ENCODE measurements at places on chromosomes 2 and 18.

- no peak for DNase-seq
These were observed 735.2 kb downstream of the MBD2 start for GRCh38 chr18:53489266-53489665.

GRCh38 chr2:45224321-45224992 is 215.2 kb upstream of the SIX2 start:
- no peak for DNase-seq

DNA sequence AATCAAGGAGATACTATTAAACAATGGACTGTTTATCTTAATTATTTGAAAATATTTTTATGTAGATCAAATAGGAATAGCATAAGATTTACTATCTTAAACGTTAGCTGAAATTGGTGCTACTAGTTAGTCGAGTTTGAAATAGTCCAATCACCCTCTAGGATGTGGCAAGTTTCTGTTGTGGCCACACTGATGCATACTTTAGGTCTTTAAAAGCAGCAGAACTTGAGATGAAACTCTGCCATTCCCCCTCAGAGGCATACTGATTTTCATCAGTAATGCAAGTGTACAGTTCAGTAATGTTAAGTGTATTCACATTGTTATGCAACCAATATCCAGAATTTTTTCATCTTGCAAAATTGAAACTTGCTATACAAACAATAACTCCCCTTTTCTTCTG is 151.8 kb downstream of the SLC4A10 start:
- DNase-seq: no peak

DNA sequence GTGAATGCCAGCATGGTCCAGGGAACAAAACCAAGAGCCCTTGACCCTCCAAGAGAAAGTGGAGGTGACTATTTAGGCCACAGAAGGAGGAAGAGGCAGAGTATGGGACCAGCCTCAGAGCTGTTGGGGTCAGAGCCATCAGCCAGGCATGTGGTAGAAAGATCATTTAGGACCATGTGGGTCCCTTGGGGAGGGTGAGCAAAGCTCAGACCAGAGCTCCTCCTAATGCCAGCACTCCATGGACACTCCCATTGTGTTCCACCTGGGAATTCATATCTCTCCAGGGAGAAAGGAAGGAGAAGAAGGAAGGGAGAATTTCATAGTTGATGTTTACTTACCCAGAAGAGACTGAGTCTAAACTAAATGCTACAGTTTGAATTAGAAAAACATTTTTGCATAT is 73.2 kb downstream of the CYBRD1 start:
- DNase-seq: no peak

DNA sequence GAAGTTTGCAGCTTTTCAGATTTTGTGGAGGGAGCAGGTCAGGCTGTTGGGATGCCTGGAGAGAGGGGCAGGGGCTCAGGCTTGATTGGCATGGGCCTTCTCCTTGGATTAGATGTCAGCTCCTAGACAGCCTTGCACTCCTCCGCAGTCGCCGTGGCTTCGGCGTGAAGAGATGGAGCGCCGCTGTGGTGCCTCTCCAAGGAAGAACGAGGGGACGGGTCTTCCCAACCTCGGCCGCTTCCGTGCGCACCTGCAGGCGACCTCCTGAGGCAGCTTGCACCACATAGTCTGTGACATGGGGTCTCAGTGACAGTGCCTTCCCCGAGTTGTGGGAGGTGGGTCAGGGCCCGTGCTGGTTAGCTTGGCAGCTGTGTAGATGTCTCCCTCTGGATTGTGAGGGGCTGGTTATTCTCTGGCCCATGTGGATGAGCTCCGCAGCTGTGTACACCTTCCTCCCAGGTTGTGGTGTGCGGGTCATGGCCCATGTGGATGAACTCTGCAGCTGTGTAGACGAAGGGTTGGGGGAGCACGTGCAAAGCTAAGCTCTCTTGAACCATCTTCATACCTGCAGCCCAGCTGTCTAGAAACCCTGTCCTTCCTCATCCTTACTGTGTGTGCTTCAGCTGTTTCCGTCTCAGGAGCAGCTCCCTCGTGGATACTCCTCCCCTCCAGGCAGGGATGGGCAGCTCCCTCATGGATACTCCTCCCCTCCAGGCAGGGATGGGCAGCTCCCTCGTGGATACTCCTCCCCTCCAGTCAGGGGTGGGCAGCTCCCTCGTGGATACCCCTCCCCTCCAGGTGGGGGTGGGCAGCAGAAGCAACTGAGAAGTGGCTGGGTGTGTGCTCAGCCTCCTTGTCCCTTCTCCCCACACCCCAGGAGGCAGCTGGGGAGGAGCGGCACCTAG is 170.3 kb downstream of the LDLRAD4 start:
- no peak for DNase-seq

GRCh38 chr18:35409911-35410310 is 32.8 kb upstream of the ZNF396 start:
- no peak for DNase-seq

DNA sequence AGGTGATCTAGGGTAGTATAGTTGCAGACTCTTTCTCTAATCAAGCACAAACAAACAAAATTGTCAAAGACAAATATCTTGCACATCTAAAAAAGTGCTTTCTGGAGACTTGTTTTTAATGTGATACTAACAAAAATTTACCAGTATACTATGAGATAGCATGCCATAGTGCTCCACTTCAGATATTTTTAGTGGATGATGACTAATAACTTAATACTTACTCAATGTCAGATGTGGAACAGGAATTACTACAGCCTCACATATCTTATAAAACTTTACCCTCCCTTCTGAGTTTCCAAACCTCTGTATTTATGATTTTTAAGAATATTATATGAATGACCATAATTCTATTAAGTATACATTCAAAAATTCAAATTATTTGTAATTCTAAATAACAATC is 1162.0 kb upstream of the SLC39A10 start:
- DNase-seq: no peak

GRCh38 chr2:61590214-61590613 is 52.1 kb upstream of the XPO1 start:
- DNase-seq: no peak

DNA sequence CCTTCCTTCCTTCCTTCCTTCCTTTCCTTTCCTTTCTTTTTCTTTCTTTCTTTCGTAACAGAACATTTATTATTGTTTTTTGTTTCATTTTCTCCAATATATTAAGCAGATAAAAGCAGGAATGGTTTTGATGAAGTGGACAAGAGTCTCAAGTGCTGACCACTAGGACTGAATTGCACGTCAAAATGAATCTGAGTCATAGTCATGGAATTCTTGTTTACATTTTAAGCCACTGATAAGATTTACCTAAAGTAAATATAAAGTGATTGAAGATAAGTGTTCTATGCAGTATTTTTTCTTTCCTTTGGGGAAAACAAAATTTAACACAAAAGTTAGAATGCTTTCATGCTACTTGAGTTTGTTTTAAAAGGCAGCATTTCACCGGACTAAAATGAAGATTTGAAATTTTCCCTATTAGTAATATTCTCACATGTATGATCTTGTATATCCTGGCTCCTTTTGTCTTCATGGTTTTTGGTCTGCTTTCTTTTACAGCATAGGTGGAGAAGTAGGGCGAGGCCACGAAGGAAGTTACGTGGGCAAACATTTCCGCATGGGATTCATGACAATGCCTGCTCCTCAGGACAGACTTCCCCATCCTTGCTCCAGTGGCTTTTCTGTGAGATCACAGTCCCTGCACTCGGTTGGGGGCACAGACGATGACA is 113.5 kb downstream of the NYAP2 start:
- DNase-seq: no peak

GRCh38 chr2:1584051-1584531 is 160.2 kb downstream of the PXDN start:
- DNase-seq: no peak

DNA sequence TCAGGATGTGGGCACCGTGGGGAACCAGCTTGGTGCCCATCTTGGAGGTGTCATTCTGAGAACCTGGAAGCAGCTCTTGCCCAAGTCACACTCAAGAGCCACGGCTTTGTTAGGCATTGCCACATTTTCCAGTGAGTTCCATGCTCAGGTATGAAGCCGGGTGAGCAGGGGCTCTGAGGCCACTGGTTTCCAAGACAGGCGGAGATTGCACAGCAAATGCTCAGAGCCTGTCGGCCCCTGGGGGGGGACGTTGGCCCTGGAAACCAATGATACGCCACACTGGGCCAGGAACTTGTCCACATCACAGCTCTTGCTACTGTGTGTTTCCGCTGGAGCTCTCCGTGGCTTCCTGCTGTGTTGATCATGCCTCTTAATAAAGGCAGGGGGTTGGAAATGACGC is 52.5 kb upstream of the SALL3 start:
- no peak for DNase-seq

Measured in NCI-H2081 (cell line).